ENCODE measurements at places on chromosomes 5 and 9.

- DNase-seq = no peak
Measured at GRCh38 chr9:135186248-135187164, 99.0 kb downstream of the OLFM1 start.

DNA sequence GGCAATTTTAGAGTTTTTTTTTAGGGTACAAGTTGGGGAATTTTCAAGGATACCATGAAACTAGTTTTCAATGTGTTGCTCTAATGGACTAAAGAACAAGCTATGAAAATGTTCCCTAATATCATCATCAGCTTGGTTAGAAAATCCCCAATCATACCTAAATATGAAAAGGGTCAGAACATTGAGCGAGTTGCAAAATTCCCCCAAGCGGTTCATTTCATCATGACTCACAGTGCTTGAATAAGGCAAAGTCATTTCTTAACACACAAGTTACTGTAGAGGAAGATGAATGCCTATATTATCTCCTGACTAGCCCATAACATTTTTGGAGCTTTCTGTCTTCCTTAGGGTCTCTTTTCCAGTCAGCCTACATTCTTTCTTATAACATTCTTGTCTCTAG is 62.7 kb downstream of the ST8SIA4 start:
- peak; percentile 77 for DNase-seq

GRCh38 chr9:113597390-113598241 is 134.1 kb downstream of the RGS3 start:
- DNase-seq = no peak

DNA sequence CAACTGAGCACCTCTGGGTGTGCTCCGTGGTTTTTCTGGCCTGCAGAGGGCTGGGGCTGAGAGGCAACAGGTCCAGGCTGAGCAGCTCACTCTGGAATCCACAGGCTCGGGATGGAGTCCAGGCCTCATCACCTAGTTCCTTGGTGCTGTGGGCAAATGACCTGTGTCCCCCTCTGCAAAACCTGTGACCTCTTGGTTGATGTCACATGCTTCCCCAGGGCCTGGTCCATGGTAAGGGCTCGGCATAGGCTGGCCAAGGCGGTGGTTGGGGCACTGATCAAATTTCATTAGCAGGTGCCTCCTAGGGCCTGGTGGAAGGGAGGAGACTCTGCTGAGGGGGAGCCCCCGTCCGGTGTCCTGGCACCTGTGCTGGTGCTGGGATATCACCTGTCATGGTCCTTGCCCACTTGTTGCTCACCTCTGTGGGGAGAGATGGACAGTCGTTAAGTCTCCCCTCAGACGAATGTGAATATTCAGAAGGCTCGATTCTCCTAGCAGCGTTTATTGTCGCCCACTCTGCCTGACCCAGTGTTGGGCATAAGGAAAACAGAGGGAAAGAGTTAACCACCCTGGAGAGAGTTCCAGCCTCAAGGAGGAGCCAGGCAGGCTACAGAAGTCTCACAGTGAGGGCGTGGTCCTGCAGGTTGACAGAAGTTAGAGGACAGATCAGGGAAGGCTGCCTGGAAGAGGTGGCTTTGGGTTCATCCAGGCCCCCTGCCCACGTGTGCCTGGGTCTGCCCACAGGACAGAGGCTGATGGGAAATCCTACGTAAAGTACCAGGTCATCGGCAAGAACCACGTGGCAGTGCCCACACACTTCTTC is 3.5 kb downstream of the ENDOG start:
- no peak for DNase-seq

All from LHCN-M2 (cell line).